ENCODE measurements at places on chromosomes 4 and X.

GRCh38 chr4:152351080-152351479 is 184.8 kb downstream of the FBXW7 start:
- DNase-seq = no peak

DNA sequence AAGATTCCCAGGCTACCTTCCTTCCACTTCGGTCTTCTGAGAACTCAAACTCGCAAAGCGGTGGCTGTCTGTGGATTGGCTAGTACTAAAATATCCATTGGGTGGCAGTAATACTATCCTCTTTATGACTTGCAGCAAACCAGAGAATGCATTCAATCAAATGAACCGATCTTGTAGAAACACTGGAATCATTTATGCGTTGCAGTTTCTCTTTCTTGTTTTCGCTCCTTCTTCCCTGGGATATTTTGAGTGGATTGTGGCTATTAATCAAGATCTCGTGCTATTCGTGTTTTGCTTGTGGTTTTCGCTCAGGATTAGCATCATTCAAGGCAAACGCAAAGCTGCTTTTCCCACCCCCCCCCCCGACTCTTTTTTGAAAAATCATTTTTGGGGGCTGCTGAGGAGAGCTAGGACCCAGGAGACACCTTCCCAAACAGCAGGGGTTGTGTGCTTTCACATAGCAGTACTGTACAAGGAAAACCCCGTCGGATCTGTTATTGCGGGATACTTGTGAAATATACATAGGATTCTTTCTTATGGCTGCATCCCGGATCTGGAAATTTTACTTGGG is at the start of gene IL1RAPL1:
IL1RAPL1 (plus strand) TSS at position 466 of the 571 bp plus-strand sequence.
- DNase-seq = no peak

DNA sequence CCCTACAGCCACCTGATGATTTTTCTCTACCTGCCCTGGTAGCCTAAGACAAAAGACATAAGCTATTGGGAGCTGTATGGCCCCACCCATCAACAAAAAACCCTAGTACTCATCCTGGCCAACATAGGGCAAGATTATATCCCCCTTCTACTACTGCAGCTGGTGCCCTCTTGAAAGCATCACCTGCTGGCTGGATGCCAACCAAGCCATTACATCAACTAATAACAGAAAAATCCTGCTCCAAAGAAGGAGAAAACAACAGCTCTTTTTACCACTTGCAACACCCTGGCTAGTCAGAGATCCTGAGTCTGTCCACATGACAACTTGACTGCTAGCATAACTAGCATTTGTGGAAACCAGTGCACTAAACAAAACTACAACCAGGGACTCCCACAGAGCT is 43.6 kb upstream of the UPRT start:
- no peak for DNase-seq

DNA sequence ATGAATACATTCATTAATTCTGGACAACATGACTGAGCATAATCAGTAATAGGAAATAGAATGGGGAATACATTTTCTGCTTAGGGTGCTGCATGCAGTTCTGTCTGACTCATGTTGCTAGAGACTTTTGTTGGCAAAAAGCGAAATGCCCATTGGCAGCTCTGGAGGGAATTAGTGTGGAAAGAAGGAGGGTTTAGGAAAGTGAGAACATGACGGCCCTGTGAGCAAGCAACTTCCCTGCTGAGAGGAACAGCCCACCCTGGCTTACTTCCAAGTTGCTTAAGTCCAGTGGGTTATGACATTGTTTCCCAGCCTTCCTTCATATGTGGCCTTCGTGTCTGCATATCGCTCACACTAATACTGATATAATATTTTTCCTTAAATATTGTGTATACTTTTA is 13.8 kb downstream of the MAD2L1 start:
- no peak for DNase-seq

DNA sequence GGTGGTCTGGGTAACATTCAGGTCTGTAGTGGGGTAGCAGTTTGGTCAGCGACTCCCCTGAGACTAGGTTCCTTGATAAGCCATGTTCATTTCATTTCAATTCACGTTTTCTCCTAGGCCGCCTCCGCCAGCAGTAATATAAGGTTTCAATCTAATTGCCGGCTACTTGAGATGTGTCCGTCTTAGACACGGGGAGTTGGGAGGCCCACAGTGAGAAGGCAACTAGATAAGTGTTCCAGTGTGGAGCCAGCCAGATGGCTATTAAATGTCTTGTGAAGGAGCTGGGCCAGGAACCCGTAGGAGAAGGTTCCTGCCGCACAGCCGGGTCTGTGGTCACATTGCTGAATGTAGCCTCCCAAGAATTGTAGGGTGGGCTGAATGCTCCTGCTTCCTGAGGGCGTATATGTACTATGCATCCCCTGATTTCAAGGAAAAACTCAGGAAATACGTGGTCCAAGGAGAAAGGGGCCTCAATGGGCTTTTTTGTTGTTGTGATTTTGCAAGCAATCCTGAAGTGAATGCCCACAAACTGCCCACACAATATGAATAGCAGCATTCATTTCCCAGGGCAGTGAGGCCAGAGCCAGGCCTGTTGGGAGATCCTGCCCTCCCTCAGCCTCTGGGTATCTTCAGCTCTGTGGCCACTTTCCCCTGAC is 220.6 kb upstream of the RPL34 start:
- no peak for DNase-seq

DNA sequence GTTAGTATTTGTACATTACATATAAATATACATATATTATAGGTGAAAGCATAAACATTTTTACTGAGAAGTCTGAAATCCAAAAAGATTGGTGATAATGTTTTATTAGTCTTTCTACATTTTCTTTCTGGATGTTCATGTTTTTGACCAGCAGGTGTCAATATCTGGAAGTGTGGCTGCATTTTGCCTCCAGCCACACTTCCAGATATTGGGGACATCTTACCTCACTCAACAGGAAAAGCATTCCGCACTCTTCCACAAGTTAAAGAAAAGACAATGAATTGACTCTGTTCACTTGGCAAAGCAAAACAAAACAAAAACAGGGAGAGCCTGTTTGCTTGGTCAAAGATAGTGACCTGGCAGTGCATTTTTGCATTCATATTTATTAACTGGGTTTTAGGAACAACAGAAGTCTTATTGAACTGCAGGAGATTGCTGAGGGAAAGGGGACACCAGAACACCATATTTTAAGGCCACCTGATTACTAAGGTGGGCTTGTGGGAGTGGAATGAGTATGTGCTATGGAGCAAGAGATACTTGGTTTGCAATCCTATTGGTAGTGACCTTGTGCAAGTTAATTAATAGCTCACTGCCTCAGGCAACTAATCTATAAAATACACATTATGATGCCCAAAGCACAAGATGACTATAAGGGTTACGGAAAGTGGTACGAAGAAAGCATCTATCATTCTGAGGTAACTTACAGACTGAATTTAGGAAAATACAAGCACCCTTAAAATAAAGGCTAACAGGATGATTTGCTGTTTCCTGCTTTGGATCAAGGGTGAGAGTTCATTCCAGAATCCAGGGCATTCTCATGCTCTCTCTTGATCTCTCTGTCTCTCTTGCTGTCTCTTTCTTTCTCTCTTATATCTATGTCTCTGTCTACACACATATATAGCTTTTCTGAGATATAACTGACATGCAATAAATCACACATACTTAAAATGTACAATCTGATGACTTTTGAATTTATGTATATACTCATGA is 389.9 kb upstream of the EMCN start:
- no peak for DNase-seq

DNA sequence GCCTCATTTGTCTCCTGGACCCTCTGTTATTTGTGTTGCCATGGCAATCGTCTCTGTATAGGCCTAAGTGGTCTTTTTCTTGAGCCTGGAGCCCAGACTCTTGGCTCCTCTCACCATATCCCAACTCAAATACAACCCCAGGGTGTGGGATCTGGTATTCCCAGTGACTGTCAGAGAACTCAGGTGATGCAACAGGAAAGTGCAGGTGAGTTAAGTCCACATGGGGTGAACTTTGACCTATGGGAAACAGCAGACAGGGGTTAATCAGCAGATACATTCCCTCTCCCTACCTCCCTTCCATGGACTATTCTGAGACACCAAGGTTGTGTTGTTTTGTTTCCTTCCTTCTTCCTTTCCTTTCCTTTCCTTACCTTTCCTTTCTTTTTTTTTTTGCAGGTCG is 130.9 kb upstream of the RPS6KA3 start:
- DNase-seq = no peak

- no peak for DNase-seq
Measured at GRCh38 chrX:86103061-86103460, 45.2 kb upstream of the DACH2 start.

DNA sequence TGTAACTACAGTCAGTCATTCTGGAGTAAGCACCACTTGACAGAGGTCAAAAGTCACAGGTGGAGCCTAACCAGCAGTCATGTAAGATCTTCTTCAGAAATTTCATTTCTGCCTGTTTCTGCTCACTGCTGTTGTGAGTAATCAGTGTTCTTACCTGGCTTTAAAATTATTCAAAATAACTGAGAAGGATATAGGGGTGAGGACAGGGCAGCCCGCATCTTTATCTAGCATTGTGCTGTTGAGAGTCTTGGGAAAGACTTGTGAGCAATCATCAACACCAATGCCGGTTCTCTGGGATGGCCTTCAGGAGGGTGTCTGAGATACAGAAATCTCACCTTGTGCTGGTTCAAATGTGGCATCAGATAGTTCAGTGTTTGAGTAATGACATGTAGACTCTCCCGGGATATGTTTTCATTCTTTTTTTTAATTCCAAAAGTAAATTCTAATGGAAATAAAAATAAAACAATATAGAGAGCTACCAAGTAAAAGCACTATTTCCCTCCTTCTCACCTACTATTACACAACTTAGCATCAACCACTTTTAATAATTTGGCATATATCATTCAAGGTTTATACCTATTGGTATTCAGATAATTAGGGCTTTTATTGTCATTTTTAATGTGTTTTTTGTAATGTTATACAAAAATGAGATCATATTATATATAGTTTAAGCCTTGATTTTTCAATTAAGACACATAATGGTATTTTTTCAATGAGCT is 37.1 kb downstream of the AREG start:
- no peak for DNase-seq

DNA sequence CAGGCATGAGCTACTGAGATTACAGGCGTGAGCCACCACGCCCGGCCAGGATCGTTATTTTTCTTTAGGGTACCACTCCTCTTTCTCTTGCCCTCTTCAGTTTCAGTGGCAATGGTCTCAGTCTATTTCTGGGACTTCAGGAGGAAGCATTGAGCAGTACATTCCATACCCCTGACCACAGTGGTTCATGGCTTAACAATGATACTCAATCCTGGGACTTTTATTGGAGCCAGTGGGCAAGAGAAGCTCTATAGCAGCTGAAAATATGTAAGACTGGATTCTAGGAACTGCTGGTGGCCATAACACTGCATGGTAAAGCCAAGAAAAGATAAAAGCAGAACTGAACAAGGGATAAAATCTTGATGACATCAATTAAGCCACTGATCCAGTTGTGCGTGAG is 5.8 kb upstream of the CCNA2 start:
- no peak for DNase-seq

DNA sequence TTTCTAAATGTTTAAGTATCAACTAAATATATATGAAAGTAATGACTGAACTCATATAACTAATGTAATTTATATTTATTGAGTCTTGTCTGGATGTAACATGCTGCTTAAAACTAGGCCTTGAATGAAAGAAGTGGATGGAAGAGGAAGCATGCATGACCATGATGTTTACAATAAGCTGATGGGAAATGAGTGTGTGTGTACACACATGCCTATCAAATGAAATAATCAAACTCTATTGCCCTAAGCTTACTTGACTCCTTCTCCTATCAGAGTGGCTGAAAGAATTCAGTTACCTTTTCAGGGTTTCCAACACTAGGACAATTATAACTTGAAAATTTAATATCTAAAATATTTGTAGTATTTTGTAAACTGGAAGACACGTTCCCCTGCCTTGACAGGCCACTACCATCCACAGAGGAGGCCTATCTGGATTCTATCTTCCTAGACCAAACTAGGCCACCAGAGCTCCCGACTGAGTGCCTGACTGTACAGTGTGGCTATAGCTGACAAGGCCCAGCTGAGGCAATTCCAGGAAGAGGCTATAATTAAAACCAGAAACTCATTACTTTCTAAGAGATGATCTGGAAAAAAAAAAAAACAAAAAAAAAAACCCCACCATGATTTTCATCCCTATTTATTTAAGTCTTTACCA is 7.6 kb downstream of the ARSJ start:
- no peak for DNase-seq

GRCh38 chr4:38177641-38178391 is 217.6 kb downstream of the PTTG2 start:
- no peak for DNase-seq

GRCh38 chr4:17616283-17616682 is 1.8 kb downstream of the MED28 start:
- DNase-seq = no peak

DNA sequence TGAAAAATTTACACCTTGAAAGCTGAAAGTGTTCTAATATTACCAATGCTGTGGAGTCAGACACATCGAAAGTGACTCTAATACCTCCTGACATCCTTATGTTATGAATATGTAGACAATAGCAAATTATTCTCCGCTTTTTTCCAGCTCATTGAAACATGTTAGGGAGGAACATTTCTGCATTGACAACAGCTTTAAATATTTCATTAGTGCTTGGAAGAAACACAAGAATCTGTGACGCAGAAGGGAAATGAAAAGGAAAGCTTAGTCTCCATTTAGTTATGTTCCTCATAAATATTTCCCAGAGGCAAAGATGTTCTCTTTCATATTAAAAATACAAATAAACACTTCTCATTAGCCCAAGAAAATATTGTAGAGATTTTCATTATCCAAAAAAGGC is 55.8 kb upstream of the CD99 start:
- DNase-seq = no peak

DNA sequence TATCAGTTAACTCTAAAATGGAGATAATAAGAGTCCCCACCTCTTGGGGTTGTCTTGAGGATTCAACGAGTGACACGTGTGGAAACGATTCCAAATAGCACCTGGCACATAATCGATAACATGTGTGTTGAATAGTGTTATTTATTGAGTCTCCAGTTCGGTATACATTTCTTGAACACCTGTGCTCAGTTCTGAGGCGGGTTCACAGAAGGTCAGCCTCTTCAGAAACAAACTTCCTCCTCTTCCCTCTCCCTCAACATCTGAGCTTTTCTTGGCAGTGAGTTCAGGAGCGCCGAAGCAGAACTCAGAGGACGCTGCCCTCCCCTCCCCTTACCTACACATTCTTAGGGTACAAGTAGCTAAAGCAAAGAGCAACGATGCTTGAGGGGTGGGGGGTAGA is 934 bp downstream of the PDHA1 start:
- DNase-seq = no peak

DNA sequence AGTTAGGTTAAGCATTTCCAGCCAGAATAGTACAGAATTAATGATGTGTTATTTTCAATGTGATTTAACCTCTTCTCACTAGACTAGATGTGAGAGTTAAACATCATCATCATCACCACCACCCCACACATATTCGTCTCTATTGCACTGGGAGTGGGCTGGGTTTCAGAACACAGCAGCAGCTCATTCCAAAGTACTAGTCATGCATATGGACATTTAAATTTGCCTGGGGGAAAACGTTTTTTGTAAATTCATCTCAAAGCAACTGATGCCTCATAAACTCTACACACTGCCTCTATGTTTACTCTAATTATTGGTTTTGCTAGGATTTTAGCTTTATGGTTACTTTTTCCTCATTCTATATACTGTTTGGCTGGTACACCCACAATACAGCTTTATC is 509.1 kb downstream of the PPP4R3C start:
- no peak for DNase-seq
